ENCODE measurements at places on chromosomes 5 and 9.

DNA sequence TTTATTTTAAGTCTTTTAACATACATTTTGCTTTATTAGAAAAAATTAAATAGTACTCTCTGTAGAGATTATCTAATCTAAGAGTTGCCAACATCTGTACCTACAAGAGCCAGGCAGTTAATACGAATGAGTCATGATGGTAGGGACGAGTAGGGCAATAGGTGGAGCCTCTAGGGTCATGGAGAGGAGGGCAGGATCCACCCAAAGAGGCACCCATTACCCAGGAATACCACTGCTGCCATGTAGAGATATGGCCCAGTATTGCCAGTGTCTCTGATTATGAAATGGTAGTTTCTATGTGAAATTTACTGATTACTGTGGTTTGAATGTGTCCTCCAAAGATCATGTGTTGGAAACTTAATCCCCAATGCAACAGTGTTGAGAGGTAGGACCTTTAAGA, 170.4 kb downstream of the PIK3R1 start:
- DNase-seq, result no peak

- peak; percentile 28 for DNase-seq
Measured at GRCh38 chr9:35814106-35814840, 569 bp downstream of the HINT2 start.

DNA sequence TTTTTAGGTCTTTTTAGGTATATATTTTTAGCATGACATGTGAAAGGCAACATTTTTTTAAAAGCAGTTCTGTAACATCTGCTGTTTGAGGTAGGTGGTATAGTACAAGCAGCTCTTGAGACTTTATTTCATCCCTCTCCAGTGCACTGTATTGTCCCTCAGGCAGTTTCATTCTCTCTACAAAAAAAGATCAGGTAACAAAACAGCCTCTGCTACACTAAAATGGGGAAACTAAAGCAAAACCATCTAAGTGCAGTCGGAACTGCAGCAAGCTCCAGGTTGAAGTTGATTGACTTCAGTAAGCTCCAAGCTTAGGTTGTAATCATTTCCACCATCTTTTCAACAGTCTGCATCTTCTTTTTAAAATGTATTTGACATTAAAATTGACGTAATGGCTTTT, 195.6 kb downstream of the DEPDC1B start:
- DNase-seq, result no peak

DNA sequence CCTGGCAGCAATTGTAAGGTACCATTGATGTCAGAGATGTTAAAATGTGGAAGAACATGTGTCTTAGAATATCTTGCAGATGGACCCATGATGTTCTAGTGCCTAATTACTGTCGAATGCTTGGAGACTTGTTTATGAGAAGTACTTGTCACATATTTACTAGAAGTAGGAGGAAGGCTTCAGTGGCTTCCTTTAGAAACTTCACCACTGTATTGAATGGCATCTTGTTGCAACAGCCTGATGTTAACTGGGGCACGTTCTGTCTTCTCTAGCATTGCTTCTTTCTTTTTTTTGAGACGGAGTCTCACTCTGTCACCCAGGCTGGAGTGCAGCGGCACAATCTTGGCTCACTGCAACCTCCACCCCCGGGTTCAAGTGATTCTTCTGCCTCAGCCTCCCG, 16.5 kb downstream of the UGCG start:
- DNase-seq, result no peak

DNA sequence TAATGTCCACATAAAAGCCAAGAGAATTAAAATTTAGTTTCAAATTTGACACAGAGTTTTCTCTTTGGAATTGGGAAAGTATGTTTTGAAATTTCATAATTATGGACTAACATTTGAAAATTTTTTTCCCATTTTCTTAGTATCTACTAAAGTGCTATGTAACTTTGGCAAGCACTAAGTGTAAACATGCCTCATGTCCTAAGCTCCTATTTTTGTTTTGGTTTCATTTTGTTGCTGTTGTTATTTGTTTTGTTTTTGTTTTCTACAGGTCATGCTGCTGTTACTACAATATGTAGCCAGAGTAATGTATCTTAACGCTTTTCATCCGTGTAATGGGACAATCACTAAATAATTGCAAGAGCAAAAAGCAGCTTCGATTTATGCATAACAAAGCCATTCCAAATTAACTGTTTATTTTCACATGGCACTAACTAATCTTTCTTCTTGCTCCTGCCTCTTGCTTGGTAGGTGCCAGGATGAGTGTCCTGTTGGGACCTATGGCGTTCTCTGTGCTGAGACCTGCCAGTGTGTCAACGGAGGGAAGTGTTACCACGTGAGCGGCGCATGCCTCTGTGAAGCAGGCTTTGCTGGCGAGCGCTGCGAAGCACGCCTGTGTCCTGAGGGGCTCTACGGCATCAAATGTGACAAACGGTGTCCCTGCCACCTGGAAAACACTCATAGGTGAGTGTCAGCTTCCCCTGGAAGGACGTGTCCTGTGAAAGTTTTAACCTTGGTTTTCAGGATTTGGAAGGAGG, 107.3 kb upstream of the PRRC1 start:
- DNase-seq, result no peak

GRCh38 chr9:136728548-136729123, 14.1 kb downstream of the LCN10 start:
- DNase-seq, result no peak

GRCh38 chr5:79707535-79707934, 17.9 kb downstream of the CMYA5 start:
- DNase-seq, result no peak

DNA sequence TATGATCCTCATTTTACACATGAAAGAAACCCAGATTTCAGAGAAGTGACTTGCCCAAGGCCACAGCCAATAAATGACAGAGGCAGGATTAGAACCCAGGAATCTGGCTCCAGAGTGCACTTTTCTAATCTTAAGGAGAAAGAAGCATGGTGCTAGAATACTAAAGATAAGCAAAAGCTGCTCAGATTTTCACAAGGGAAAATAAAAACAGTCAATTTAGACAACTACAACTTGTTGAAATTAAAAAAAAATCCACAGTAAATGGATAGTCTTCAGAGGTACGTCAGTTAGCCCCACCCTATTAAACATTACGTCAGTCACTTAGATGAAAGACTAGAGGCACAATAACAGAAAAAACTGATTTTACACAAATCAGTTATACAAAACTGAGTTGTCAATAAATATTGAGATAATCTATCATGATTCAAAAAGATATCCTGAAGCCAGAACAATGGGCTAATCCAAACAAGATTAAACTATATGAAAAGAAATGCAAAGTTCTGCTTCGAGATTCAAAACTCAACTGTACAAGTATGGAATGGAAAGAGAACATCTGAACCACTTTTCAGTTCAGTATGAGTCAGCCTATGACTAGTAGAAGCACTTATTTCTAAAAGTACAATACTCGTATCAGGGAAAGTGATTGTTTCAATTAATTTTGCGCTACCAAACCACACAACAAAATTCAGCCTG, 9.3 kb downstream of the TMEM245 start:
- no peak for DNase-seq

DNA sequence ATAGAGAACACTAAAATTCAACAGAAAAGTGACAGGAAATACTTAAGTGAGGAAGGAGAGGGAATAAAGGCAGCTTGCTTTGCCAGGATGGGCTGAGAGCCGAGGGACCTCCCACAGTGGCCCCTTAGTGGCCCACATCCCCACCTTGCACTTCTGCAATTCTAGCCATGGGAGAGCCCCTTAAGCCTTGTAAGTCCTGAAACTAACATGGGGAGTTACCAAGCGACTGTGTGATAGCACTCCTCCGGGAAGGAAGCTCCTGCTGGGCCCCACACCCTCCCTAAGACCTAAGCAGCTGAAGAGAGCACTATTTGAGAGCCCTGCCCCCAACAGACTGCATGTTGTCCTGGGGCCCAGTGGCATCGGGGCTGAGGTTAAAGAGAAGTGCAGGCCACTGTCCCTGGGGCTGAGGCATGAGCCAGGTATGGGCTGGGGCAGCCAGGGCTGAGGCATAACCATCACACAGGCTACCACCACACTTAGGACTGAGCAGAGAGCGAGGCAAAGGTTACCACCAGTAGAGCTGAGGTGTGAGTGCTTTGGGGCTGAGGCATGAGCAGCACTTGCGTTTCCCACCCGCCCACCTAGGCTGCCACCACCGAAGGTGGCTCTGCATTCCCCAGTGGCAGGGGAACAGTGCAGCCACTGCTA, 301.8 kb upstream of the TRPC7 start:
- DNase-seq, result no peak

DNA sequence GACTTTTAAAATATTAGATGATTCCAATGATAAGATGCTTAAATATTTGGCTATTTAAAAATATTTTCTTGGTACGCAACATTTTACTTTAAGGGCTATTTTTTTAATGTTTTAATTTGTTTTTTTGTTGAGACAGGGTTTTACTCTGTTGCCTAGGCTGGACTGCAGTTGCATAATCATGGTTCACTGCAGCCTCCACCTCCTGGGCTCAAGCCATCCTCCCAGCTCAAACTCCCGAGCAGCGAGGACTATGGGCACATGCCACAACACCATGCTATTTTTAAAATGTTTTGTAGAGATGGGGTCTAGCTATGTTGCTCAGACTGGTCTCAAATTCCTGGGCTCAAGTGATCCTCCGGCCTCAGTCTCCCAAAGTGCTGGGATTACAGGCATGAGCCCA, 850.2 kb upstream of the DMAC1 start:
- DNase-seq, result no peak

GRCh38 chr5:76657683-76658311, 34.6 kb upstream of the F2RL2 start:
- DNase-seq, result no peak

DNA sequence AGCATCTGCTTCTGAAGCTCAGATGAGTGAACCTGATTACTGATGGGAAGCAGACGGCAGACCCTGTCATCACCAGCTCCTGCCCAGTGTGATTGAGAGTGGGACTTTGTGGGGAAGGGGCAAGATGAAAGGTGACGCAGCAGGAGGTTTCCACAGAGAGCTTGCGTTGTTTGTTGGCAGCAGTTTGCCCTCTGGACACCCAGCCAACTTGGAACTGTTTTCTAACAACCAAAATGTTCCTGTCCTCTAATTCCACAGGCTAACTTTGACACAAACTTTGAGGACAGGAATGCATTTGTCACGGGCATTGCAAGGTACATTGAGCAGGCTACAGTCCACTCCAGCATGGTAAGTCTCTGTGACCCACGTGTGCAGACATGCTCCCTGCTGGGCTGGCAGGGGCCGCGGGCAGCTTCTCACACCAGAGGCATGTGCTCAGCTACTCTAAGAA, 20.9 kb downstream of the CYFIP2 start:
- no peak for DNase-seq

GRCh38 chr5:154078272-154078671, 39.5 kb downstream of the MFAP3 start:
- no peak for DNase-seq

DNA sequence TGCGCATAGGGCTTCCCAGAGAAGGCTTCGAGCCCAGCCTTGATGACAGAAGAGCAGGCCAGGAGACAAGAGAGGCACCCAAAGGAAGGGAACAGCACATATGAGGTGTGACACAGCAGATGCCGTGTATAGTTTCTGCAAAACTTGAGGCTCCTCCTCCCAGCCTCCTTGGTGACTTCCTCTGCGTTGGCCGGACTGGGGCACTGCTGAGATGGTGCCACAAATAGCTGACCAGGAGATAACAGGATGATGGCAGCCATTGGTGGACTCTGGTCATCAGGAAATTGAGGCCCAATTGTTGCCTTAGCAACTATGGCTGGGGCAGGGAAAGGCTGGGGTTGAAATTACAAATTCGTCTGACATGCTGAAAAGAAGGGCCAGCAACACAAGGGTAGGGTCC, 4.8 kb upstream of the ZNF79 start:
- no peak for DNase-seq

GRCh38 chr5:173752653-173753052, 135.5 kb upstream of the CPEB4 start:
- DNase-seq, result no peak

DNA sequence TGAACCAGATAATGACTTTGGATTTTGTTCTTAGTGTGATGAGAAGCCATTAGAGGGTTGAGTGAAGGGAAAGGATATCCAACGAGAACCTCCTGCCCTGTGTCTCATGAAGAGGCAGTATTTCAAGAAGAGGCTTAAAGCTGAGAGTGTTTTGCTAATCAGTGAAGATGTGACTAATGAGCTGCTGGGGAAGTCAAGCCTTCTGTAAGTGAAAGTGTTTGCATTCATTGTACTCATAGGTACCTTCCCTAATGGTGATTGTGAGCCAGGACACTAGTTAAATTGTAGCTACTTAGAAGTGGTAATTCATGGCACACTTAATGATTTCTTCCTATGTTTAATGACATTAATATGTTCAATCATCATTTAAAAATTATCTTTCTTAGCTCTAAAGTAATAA, 23.7 kb downstream of the PIP5K1B start:
- DNase-seq, result no peak

DNA sequence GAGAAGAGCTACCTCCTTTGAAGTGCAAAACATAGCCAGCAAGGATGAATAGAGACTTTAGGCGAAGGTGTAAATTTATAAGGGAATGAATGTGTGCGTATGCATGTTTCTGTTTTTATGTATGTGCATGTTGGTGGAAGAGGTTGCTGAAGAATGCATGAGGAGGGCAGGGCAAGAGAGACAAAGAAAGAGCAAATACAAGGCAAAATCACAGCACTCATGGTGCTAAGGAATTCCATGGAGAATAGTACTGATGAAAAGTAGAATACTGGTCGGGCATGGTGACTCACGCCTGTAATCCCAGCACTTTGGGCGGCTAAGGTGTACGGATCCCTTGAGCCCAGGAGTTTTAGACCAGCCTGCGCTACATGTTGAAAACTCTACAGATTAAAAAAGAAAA, 762.1 kb upstream of the PTPRD start:
- DNase-seq, result no peak
